Activated naive CD8-positive, alpha-beta T cell treated with anti-CD3 and anti-CD28 coated beads, Interleukin-2, amount 10 ng/mL, durations not matched to agents 7 days and 5 days (primary cell): ENCODE measurements at places on chromosomes 13 and 19. TPM values are rescaled to one million over a fixed set of nuclear protein-coding genes. Genes with fewer than 3 reads are reported as not detected.

ATXN8OS gene
- total RNA-seq: not detected

UBAC2 gene
- total RNA-seq: 79.1 TPM

ZGLP1 gene
- 5.0 TPM for total RNA-seq

KATNAL1 gene
- total RNA-seq: 20.7 TPM

LRG1 gene
- not detected for total RNA-seq

KLHL1 gene
- not detected for total RNA-seq

ARGLU1 gene
- total RNA-seq: 171 TPM

ZNF723 gene
- not detected for total RNA-seq

WDR87 gene
- not detected for total RNA-seq

KLK6 gene
- total RNA-seq: not detected

ZNF493 gene
- 39.4 TPM for total RNA-seq

GRCh38 chr13:59766236-59766635, 397.5 kb downstream of the DIAPH3 start:
- no peak overlapping the region for H3K4me3 ChIP-seq
- H3K4me1 ChIP-seq: no peaks in the 10 kb centered on the region
- no peak overlapping the region for H3K27ac ChIP-seq
- peaks cover 2% of the 10 kb centered on the region for H3K36me3 ChIP-seq
- H3K27me3 ChIP-seq: no peaks in the 10 kb centered on the region

DNA sequence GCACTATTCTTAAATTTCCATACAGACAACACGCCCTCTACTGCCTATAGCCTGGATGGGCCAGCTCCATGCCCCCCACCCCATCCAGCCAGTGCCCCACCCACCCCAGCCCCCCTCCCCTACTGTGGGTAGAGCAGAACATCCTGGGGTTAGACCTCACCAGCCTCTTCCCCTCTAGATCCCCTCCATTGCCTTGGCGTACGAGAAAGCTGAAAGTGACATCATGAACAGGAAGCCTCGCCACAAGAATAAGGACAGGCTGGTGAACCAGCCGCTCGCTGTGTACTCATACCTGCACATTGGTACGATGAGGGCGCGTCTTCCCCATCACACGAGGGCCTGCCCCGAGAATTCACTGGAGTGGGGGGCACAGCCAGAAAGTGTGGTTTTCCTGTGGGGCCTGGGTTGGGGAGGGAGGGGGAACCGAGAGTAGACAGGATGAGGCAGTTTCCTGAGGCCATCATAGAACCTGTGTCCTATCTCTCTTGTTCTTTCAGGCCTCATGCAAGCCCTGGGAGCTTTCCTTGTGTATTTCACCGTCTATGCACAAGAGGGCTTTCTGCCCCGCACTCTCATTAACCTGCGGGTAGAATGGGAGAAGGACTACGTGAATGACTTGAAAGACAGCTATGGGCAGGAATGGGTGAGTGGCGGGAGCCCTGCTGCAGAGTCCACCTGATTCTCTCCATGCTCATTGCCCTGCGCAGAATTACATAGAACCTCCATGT, 29.1 kb downstream of the ATP12A start:
- peak; percentile 70 for DNase-seq
- peak overlapping the region; percentile 78 for H3K27ac ChIP-seq
- peaks cover 27% of the 10 kb centered on the region for H3K4me1 ChIP-seq
- H3K4me3 ChIP-seq: peak overlapping the region; percentile 71
- H3K27me3 ChIP-seq: peaks cover 3% of the 10 kb centered on the region
- H3K36me3 ChIP-seq: peaks cover 1% of the 10 kb centered on the region

GRCh38 chr13:45349438-45349837, 8.5 kb upstream of the TPT1 start:
- no peak for DNase-seq
- no peak overlapping the region for H3K27ac ChIP-seq
- peaks cover 13% of the 10 kb centered on the region for H3K4me1 ChIP-seq
- no peak overlapping the region for H3K4me3 ChIP-seq

GRCh38 chr19:45235485-45235884, 9.7 kb downstream of the EXOC3L2 start:
- peaks cover 42% of the 10 kb centered on the region for H3K27me3 ChIP-seq
- peaks cover 6% of the 10 kb centered on the region for H3K4me1 ChIP-seq
- no peak overlapping the region for H3K4me3 ChIP-seq
- no peak overlapping the region for H3K27ac ChIP-seq
- H3K36me3 ChIP-seq: no peaks in the 10 kb centered on the region

GRCh38 chr19:16330368-16330801, 5.8 kb downstream of the KLF2 start:
- H3K4me1 ChIP-seq: peaks cover 43% of the 10 kb centered on the region
- peak; percentile 75 for DNase-seq

- H3K27me3 ChIP-seq: peaks cover 2% of the 10 kb centered on the region
- peaks cover 13% of the 10 kb centered on the region for H3K36me3 ChIP-seq
- peaks cover 19% of the 10 kb centered on the region for H3K4me1 ChIP-seq
- H3K27ac ChIP-seq: peak overlapping the region; percentile 92
- peak overlapping the region; percentile 95 for H3K4me3 ChIP-seq
These were observed 536 bp downstream of the FAM32A start for GRCh38 chr19:16185768-16186123.

DNA sequence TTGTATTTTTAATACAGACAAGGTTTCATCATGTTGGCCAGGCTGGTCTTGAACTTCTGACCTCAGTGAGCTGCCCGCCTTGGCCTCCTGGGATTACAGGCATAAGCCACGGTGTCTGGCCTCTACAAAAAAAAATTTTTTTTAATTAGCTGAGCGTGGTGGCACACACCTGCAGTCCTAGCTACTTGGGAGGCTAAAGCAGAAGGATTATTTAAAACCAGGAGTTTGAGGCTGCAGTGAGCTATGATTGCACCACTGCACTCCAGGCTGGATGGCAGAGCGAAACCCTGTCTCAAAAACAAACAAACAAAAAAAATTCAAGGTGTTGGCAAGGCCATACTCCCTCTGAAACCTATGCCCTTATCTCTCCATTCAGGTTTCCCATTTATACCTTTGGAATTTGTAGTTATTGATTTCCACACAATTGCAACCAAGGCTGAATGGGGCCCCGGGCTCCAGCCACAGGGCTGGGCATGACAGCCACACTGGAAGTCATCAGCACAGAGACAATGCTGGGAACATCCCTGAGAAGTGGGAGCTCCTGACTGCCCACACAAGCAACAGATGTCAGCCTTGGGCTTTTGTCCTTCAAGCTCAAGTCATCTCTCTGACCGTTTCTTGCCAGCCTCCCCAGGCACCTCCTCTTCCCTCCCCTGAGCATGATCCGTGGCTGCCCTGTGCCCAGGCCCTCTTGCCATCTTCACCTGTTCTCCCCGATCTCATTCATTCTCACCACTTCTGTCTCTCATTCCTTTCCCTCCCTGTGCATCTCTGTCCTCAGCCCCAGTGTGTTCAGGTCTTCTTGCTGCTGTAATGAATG, 27.2 kb upstream of the CALM3 start:
- DNase-seq: no peak
- peaks cover 10% of the 10 kb centered on the region for H3K4me1 ChIP-seq
- peaks cover 5% of the 10 kb centered on the region for H3K36me3 ChIP-seq

GRCh38 chr13:77896536-77896935, 22.1 kb downstream of the EDNRB start:
- no peaks in the 10 kb centered on the region for H3K4me1 ChIP-seq
- no peak overlapping the region for H3K4me3 ChIP-seq
- H3K36me3 ChIP-seq: no peaks in the 10 kb centered on the region
- no peak for DNase-seq
- H3K27me3 ChIP-seq: peaks cover 5% of the 10 kb centered on the region
- no peak overlapping the region for H3K27ac ChIP-seq

DNA sequence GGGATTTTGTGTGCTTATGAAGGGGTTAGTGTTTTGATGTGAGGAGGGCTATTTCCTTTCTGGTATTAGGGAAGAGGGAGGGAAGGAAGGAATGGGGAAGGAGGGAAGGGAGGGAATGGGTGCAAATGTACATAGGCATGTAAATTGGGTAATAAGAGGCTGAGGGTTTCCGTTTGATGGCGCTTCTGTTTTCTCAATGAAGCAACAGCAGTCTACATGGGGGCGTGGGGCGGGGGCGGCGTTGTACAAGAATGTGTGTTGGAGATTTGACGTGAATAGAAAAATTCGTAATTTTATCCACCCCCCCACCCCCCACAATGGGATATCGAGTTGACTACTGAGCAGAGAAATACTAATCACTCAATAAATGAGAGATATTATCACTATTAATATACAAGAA, 52.5 kb downstream of the PDS5B start:
- no peak overlapping the region for H3K27ac ChIP-seq
- H3K4me1 ChIP-seq: peaks cover 16% of the 10 kb centered on the region
- no peaks in the 10 kb centered on the region for H3K36me3 ChIP-seq
- H3K27me3 ChIP-seq: no peaks in the 10 kb centered on the region

GRCh38 chr13:69524459-69525150, 583.0 kb upstream of the ATXN8OS start:
- no peaks in the 10 kb centered on the region for H3K27me3 ChIP-seq
- no peak overlapping the region for H3K27ac ChIP-seq
- no peaks in the 10 kb centered on the region for H3K4me1 ChIP-seq
- DNase-seq: no peak
- H3K36me3 ChIP-seq: no peaks in the 10 kb centered on the region
- no peak overlapping the region for H3K4me3 ChIP-seq

DNA sequence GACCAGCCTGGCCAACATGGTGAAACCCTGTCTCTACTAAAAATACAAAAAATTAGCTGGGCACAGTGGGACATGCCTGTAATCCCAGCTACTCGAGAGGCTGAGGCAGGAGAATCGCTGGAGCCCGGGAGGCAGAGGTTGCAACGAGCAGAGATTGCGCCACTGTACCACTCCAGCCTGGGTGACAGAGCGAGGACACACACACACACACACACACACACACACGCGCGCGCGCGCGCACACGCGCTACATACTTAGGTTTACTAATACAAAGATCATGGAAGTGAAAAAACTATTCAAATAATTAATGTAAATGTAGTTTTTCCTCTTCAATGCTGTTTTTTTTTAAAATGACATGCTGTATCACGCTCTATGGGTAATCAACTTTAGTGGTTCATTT, 58.5 kb upstream of the ZDHHC20 start:
- no peak overlapping the region for H3K4me3 ChIP-seq
- no peak overlapping the region for H3K27ac ChIP-seq
- H3K36me3 ChIP-seq: peaks cover 12% of the 10 kb centered on the region
- no peaks in the 10 kb centered on the region for H3K4me1 ChIP-seq
- H3K27me3 ChIP-seq: no peaks in the 10 kb centered on the region

GRCh38 chr19:39419003-39419402, 6.5 kb downstream of the PLEKHG2 start:
- no peak overlapping the region for H3K4me3 ChIP-seq
- H3K27ac ChIP-seq: no peak overlapping the region
- DNase-seq: no peak
- H3K36me3 ChIP-seq: peaks cover 11% of the 10 kb centered on the region
- peaks cover 10% of the 10 kb centered on the region for H3K4me1 ChIP-seq
- H3K27me3 ChIP-seq: no peaks in the 10 kb centered on the region

- H3K27me3 ChIP-seq: peaks cover 47% of the 10 kb centered on the region
- H3K4me1 ChIP-seq: peaks cover 23% of the 10 kb centered on the region
- no peaks in the 10 kb centered on the region for H3K36me3 ChIP-seq
- H3K4me3 ChIP-seq: peak overlapping the region; percentile 68
- peak; percentile 67 for DNase-seq
These were observed 3.4 kb downstream of the PRR36 start for GRCh38 chr19:7870571-7871436.

- H3K27me3 ChIP-seq: no peaks in the 10 kb centered on the region
- DNase-seq: no peak
- no peak overlapping the region for H3K27ac ChIP-seq
- H3K36me3 ChIP-seq: no peaks in the 10 kb centered on the region
These were observed 1003.7 kb downstream of the SLITRK1 start for GRCh38 chr13:82878536-82878935.

DNA sequence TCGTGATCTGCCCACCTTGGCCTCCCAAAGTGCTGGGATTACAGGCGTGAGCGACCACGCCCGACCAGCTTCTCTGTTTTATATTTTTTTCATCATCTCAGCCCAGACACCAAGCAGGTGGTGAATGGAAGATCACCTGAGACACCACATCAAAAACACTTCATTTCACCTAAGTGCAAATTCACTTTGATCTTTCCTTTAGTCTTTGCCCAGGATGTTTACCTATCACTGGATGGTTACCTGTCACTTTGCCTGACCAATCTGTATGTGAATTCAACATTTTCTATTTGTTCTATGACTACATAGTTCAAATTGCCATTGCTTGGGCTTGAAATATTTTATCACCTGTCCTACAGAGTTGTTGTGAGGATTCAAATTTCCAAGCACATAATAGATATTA, 65.7 kb downstream of the PAN3 start:
- H3K27me3 ChIP-seq: no peaks in the 10 kb centered on the region
- DNase-seq: no peak
- H3K4me1 ChIP-seq: peaks cover 10% of the 10 kb centered on the region
- H3K27ac ChIP-seq: no peak overlapping the region

GRCh38 chr13:35646056-35646774, 169.7 kb upstream of the MAB21L1 start:
- no peak overlapping the region for H3K27ac ChIP-seq
- no peaks in the 10 kb centered on the region for H3K27me3 ChIP-seq
- no peaks in the 10 kb centered on the region for H3K4me1 ChIP-seq
- no peaks in the 10 kb centered on the region for H3K36me3 ChIP-seq
- H3K4me3 ChIP-seq: no peak overlapping the region

DNA sequence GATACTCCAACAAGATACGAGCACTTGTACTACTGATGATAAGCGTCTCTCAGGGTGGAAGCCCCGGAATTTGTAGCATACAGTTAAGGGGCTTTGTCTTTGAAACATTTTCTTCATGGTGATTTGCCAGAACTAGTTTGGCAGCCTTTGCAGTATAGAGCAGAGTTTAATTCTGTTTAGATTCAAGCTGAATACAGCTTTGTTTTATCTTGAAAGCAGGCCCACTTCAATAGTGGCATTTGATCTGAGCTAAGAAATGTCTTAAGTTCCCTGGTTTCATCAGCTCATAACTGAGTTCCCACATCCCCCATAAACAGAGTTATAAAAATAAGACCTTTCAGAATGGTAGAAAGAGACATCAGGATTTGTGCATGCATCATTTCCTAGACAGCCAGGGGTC, 125.9 kb downstream of the MIPEP start:
- no peak for DNase-seq
- H3K27me3 ChIP-seq: no peaks in the 10 kb centered on the region
- H3K36me3 ChIP-seq: no peaks in the 10 kb centered on the region
- H3K4me3 ChIP-seq: no peak overlapping the region
- H3K27ac ChIP-seq: no peak overlapping the region

- no peak for DNase-seq
- H3K27me3 ChIP-seq: peaks cover 32% of the 10 kb centered on the region
- no peak overlapping the region for H3K27ac ChIP-seq
These were observed 21.1 kb downstream of the CEACAM8 start for GRCh38 chr19:42573642-42574041.

- H3K4me1 ChIP-seq: peaks cover 20% of the 10 kb centered on the region
- no peak for DNase-seq
- no peak overlapping the region for H3K4me3 ChIP-seq
- no peaks in the 10 kb centered on the region for H3K27me3 ChIP-seq
- H3K27ac ChIP-seq: no peak overlapping the region
These were observed 6.4 kb downstream of the JAK3 start for GRCh38 chr19:17841371-17841809.

- peak; percentile 92 for DNase-seq
- H3K4me1 ChIP-seq: peaks cover 16% of the 10 kb centered on the region
- H3K36me3 ChIP-seq: peaks cover 2% of the 10 kb centered on the region
These were observed 51.3 kb downstream of the CELF5 start for GRCh38 chr19:3275583-3276340.
